HepG2 (cell line): ENCODE measurements at places on chromosomes 3 and 15.

- no peaks in the 10 kb centered on the region for H3K27me3 ChIP-seq
- no peak for DNase-seq
- no peaks in the 10 kb centered on the region for H3K4me1 ChIP-seq
- no peak overlapping the region for H3K27ac ChIP-seq
- H3K4me3 ChIP-seq: no peak overlapping the region
- H3K36me3 ChIP-seq: peaks cover 4% of the 10 kb centered on the region
These were observed 15.0 kb downstream of the RNF111 start for GRCh38 chr15:59002418-59002859.

GRCh38 chr15:33341953-33342352 lies 31.2 kb downstream of the RYR3 start:
- peaks cover 3% of the 10 kb centered on the region; the same call in 1 of the 3 replicates for H3K27me3 ChIP-seq
- DNase-seq: no peak
- no peaks in the 10 kb centered on the region for H3K4me1 ChIP-seq

DNA sequence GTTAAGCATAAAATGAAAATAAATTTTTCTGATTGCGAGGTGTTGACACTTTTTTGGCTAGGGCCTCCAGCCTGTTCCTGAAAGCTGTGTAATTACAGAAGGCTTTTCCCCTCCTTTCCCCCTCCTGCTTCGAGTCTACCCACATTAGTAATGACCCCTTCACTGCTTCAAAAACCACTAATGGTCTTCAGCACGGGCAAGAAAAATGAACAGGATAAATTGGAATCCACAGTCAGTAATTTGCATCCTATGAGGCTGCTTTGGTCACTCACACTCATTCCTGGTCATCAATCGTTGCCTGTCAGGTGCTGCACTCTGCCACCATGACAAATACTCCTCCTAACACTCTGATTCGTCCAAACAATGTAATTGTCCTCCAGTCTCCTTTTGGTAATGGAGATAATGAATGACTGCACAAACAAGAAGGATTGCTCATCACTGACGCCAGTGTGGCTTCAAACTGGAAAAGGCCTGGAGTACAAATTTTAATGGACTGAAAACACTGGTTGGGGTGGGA lies 148.6 kb downstream of the MEIS2 start:
- H3K27ac ChIP-seq: no peak overlapping the region
- no peaks in the 10 kb centered on the region; the same call in 2 of the 3 replicates for H3K36me3 ChIP-seq
- H3K4me3 ChIP-seq: no peak overlapping the region

- no peak overlapping the region for H3K27ac ChIP-seq
- H3K4me1 ChIP-seq: peaks cover 31% of the 10 kb centered on the region
- H3K27me3 ChIP-seq: no peaks in the 10 kb centered on the region
- no peaks in the 10 kb centered on the region for H3K36me3 ChIP-seq
- DNase-seq: no peak
These were observed 83.9 kb upstream of the TGFBR2 start for GRCh38 chr3:30522476-30522875.

DNA sequence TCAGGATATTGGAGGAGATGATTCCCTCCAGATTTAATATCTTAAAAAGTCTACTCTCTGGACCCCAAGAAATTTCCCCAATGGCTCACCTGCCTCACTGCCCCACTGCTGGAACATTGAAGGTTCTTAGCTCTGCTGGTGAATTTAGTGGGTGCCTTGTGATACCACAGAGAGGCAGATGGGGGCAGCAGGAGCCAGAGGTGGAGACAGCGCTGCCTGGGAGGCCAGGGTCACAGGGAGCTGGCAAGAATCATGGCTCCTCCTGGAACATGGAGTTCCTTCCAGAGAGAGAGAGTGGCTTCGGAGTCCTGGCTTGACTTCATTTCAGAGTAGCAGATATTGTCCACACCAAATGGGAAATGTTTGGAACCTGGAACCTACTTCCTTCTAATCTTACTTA lies 263.5 kb upstream of the CFAP20DC start:
- H3K4me1 ChIP-seq: no peaks in the 10 kb centered on the region
- H3K27ac ChIP-seq: no peak overlapping the region
- no peak overlapping the region for H3K4me3 ChIP-seq
- no peaks in the 10 kb centered on the region for H3K27me3 ChIP-seq
- DNase-seq: peak; percentile 7

GRCh38 chr15:34246276-34246976 lies 21.6 kb downstream of the EMC4 start:
- no peaks in the 10 kb centered on the region for H3K4me1 ChIP-seq
- H3K36me3 ChIP-seq: peaks cover 7% of the 10 kb centered on the region
- H3K27me3 ChIP-seq: no peaks in the 10 kb centered on the region; the same call in 1 of the 2 replicates
- no peak overlapping the region for H3K4me3 ChIP-seq
- no peak for DNase-seq

GRCh38 chr15:95825671-95826411 lies 504.7 kb upstream of the NR2F2 start:
- H3K27me3 ChIP-seq: no peaks in the 10 kb centered on the region
- no peak overlapping the region for H3K4me3 ChIP-seq
- H3K36me3 ChIP-seq: no peaks in the 10 kb centered on the region
- no peak for DNase-seq
- H3K4me1 ChIP-seq: no peaks in the 10 kb centered on the region

DNA sequence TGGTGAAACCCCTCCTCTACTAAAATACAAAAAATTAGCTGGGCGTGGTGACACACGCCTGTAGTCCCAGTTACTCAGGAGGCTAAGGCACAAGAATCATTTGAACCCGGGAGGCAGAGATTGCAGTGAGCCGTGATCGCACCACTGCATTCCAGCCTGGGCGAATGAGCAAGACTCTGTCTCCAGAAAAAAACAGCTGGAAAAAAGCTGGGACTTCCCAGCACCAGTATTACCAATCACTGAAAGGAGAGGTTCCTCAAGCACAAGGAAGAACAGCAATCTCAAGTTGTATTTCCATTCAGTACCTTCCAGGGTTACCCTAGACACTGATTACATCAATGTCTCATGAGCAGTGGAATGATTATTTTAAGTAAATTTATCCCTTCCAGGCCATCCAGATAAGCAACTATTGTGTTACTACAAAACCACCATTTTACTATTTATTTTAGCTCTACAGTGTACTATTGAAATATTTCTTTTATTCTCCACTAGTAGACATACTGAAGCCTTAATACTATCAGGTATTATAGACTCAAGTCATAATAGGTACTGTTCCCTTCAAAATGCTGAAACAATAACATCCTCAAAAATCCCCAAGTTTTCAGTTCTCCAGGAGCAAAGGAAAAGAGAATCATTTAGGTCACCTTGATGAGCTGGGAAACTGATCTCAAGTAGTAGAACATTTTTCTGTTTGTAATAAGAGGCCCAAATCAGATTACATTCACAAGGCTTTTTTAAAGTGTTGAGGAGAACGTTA lies 54.8 kb upstream of the VGLL4 start:
- H3K27me3 ChIP-seq: no peaks in the 10 kb centered on the region
- no peak for DNase-seq
- H3K4me1 ChIP-seq: peaks cover 4% of the 10 kb centered on the region; the same call in 1 of the 2 replicates
- H3K4me3 ChIP-seq: no peak overlapping the region
- H3K36me3 ChIP-seq: no peaks in the 10 kb centered on the region

GRCh38 chr15:26013981-26014380 lies 150.9 kb upstream of the ATP10A start:
- H3K27ac ChIP-seq: no peak overlapping the region
- no peaks in the 10 kb centered on the region for H3K36me3 ChIP-seq
- H3K4me3 ChIP-seq: no peak overlapping the region
- peaks cover 4% of the 10 kb centered on the region; the same call in 1 of the 3 replicates for H3K27me3 ChIP-seq

DNA sequence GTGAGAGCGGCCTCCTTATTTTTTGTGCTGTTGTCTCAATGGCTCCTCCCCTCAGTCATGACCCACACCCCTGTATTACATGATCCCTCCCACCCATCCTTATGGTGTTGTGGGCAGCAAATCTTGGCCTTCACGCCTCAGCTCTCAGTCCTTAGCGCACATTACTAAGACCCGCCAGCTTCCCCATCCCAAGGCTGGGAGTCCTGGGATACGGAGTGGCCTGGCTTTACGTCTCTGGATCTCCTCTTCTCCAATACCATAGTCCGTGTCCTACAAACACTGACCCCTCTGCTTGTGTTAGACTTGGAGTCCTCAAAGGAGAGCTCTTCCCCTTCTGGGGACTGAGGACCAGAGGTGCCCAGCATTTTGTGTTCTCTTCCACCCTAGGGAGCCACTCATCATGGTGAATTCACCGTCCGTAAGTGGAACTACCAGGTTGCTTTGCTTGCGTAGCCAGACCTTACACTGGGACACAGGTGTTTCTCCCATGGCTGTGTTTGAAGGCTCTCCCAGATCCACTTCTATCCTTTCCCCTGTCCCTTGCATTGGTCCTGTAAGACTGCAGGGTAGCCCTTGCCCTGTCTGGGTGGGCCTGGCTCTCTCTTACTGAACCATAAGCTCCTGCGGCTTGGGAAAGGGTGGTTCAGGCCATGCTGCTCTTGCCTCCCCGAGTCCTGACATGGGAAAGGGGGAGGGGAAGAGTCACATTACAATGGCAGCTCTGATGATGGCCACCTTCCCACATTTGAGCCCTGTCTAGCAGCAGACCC lies 13.6 kb downstream of the GRM2 start:
- H3K27ac ChIP-seq: no peak overlapping the region
- H3K4me3 ChIP-seq: no peak overlapping the region
- no peaks in the 10 kb centered on the region for H3K36me3 ChIP-seq
- peaks cover 2% of the 10 kb centered on the region; the same call in 1 of the 3 replicates for H3K27me3 ChIP-seq
- peaks cover 12% of the 10 kb centered on the region for H3K4me1 ChIP-seq
- DNase-seq: no peak

DNA sequence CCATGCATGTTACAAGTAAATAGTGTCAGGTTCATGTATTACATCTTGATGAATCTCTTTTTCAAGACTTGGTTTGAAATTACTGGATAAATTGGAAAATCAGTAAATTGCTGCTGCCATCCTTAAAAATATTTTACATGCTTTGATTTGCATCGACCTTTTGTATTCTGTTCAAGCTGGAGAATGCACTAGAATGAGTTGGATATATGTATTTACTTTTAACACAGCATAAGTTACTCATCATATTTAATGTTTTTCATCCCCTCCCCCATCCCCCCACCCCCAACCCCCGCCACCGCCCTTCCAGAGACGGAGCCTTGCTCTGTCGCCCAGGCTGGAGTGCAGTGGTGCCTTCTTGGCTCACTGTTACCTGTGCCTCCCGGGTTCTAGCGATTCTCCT lies 16.8 kb downstream of the UBE2E1 start:
- H3K27ac ChIP-seq: no peak overlapping the region
- H3K27me3 ChIP-seq: no peaks in the 10 kb centered on the region
- DNase-seq: no peak
- no peak overlapping the region for H3K4me3 ChIP-seq
- peaks cover 6% of the 10 kb centered on the region; the same call in 1 of the 3 replicates for H3K36me3 ChIP-seq

DNA sequence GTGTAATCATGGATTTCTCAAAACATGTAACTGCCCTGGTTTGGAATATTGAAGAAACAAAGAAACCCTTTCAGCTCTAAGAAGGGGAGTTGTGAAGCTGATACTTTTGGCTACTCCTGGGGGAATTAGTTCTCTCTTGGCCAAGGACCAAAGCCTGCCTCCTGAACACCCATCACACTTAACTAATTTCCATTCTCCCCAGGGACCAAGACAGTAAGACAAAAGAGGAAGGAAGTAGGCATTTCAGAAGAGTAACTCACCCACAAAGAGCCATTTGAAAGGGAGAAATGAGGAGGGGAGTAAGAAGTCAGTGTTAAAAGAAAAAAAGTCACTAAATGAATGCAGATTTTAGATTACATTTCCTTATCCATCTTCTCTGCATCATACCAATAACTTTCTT lies 328.0 kb upstream of the SOX2 start:
- DNase-seq: no peak
- H3K4me3 ChIP-seq: no peak overlapping the region
- no peaks in the 10 kb centered on the region for H3K36me3 ChIP-seq
- no peak overlapping the region for H3K27ac ChIP-seq

DNA sequence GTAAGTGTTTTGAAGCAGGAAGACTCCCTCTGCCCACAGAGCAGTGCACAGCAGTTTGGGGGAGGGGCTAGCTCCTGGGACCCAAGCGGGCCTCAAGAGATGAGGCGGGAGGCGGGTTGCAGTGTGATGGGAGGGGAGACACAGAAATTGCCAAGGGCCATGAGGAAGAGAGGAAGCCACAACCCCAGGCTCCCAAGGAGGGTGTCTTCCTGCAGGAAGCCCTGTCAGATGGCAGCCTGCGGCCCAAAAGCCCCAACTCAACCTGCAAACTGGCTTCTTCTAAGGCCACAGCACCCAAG lies 7.3 kb upstream of the ISLR2 start:
- H3K4me1 ChIP-seq: no peaks in the 10 kb centered on the region
- no peak for DNase-seq
- H3K27ac ChIP-seq: no peak overlapping the region
- H3K4me3 ChIP-seq: no peak overlapping the region
- H3K36me3 ChIP-seq: no peaks in the 10 kb centered on the region

DNA sequence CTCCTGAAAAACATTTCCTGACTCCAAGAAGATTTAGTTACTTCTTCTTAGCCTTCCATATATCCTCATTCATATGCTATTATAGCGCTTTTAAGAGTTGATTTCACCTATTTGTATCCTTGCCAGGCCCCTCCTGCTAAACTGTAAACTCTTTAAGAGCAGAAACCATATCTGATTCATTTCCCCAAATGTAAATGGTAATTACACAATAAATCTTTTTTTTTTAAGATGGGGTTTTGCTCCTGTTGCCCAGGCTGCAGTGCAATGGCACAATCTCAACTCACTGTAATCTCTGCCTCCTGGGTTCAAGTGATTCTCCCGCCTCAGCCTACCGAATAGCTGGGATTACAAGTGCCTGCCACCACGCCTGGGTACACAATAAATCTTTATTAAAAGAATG lies 4.5 kb downstream of the DLEC1 start:
- no peak overlapping the region for H3K27ac ChIP-seq
- no peak for DNase-seq
- no peaks in the 10 kb centered on the region for H3K36me3 ChIP-seq

DNA sequence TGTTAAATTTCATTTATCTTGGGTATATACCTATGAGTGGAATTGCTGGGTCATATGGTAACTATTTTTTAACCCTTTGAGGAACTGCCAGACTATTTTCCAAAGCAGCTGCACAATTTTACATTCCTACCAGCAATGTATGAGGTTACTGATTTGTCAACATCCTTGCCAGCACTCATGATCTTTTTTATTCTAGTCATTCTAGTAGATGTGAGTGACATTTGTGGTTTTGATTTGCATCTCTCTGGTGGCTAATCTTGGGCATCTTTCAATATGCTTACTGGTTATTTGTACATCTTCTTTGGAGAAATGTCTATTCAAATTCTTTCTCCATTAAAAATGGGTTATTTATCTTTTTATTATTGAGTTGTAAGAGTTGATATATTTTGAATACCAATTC lies 21.3 kb upstream of the LRRC58 start:
- H3K27ac ChIP-seq: no peak overlapping the region
- H3K36me3 ChIP-seq: no peaks in the 10 kb centered on the region
- H3K4me3 ChIP-seq: no peak overlapping the region

DNA sequence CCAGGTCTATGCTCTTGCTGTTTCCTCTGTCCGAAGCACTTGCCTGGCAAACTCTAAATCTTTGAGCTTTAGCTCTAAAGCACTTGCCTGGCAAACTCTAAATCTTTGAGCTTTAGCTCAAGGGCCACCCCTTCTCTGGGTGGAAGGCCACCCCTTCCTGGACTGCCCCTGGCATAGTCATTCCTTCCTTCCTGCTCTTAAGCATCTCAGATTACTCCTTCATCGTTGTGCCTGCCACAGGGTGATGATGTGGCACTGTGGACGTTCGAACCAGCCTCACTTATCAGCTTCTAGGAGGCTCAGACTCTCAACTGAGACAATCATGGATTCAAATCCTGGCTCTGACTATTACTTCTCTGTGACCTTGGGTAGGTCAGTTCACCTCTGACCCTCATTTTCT lies 10.5 kb upstream of the CRABP1 start:
- peaks cover 7% of the 10 kb centered on the region; the same call in 1 of the 3 replicates for H3K27me3 ChIP-seq
- no peak overlapping the region for H3K4me3 ChIP-seq
- DNase-seq: no peak
- H3K27ac ChIP-seq: no peak overlapping the region
- no peaks in the 10 kb centered on the region for H3K36me3 ChIP-seq
